CD8-positive, alpha-beta T cell (primary cell): ENCODE measurements at places on chromosomes 4 and X.

GRCh38 chr4:173520921-173521466 is 9.0 kb downstream of the HAND2 start:
- no peak for DNase-seq

DNA sequence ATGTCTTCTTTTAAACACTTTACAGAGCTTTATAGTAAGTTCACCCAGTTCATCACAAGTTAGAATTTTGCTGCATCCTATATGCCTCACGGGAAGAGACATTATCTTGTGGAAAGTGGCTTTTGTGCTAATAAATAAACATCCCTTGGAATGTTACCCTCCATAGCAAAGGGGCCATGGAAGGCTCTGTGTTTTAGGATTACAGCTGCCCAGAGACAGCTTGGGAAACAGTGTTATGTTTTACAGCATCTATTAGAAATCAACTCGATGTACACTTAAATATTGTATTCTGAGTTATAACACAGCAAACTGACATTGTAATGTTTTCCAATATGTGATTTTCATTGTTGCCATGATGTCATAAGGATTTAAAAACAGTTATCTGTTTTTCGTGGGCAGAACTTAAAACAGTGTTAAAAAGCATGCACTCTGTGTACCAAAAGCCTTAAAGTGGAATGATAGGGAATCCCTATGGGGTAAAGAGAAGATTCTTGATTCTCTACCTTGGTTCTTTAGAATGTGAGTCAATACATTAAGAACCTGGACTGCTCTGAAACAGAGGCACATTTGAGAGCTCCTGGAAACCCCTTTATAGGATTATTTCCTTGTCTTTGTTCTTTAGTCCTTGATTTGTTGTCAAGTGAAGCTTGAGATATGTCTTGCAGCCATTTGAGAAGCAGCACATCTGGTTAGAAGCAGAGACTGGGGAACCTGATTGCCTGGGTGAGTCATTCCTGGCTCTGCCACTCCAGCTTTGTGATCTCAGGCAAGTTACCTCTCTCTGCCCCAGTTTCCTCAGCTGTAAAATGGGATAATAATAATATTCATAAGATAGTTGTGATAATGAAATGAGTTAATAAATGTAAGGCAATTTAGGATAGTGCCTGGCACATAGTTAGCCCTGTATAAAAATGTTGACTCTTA is 41.6 kb downstream of the ARHGAP10 start:
- no peak for DNase-seq

GRCh38 chrX:17376431-17377077 is 1.6 kb downstream of the NHS start:
- DNase-seq: no peak

DNA sequence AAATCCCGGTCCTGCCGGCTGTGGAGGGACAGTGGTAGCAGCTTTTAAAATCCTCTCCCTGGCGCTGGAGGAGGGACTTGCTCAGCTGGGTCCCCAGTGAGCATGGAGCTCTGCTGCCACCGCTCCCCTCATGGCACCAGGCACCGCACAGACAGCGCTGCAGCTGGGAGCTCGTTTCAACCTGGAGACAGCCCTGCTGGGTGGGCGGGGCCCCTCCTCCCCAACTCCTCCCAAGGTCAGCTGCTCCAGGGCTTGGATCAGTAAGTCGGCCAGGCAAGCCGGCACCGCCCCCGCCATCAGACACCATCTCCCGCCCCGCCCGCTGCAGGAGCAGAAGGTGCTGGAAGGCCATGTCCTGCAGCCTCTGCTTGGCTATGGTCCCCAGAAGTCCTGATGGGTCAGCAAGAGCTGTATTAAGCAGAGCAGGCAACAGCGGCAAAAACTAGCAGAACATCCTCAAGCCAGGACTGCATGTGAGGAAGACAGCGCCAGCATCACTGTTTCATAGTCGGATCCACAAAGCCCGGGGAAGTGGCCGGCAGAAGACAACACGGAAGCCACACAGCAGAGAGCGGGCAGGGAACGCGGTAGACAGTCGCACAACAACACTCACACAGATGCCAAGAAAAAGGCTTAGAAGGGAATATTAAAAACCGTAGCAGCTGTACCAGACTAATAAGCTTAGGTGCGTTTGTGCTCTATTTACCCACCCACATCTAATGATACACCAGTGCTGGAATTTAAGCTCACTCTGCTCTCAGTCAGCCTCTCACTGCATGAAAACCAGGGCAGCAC is 16.2 kb downstream of the ZFYVE28 start:
- peak; percentile 31 for DNase-seq

DNA sequence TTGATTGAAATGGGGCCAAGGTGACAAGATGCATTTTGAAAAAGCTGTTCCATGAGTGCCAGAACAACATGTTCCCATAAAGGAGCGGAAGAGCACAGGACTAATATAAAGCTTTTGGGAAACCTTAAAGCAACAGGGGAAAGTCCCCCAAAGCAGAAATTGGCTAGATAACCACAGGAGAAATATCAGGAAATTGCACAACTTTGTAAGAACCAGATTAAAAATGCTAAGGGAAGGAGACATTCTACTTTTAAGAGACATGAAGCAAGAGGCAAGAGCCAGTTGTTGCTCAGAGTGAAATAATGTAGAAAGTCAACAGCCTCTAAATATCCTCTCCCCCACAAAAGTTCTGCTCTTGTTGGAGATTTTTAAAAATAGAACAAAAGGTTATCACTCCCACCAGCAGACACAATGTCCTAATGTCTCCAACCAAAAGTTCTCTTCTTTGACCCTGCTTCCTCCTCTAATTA is 85.2 kb upstream of the LNX1 start:
- DNase-seq: no peak

GRCh38 chrX:130114141-130114588 is 3.9 kb upstream of the ELF4 start:
- DNase-seq: no peak

- DNase-seq: peak; percentile 24
Observed at GRCh38 chr4:184792950-184793555, 32.7 kb downstream of the ACSL1 start.

- DNase-seq: no peak
Observed at GRCh38 chrX:13080128-13080795, 35.8 kb upstream of the FAM9C start.

DNA sequence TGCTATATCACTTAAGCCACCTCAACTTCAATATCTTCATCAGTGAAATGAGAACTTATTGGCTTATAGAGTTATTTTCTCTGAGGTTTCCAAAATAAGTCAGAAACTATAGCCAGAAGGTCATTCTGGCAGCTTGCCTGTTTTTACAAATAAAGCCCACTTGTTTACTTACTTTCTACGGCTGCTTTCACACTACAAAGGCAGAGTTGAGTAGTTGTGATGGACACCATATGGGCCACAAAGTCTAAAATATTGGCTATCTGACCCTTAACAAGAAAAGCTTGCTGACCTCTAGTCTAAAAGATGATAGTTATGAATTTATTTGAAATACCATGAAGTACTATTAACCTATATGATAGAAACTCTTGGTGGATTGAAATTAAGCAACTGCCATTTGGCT is 67.3 kb upstream of the ATOH1 start:
- DNase-seq: no peak

- DNase-seq: no peak
Observed at GRCh38 chrX:13341491-13342101, 21.7 kb upstream of the ATXN3L start.

- DNase-seq: no peak
Observed at GRCh38 chr4:1093391-1094335, 19.7 kb downstream of the RNF212 start.

GRCh38 chr4:72457158-72457557 is 111.9 kb downstream of the ADAMTS3 start:
- no peak for DNase-seq

DNA sequence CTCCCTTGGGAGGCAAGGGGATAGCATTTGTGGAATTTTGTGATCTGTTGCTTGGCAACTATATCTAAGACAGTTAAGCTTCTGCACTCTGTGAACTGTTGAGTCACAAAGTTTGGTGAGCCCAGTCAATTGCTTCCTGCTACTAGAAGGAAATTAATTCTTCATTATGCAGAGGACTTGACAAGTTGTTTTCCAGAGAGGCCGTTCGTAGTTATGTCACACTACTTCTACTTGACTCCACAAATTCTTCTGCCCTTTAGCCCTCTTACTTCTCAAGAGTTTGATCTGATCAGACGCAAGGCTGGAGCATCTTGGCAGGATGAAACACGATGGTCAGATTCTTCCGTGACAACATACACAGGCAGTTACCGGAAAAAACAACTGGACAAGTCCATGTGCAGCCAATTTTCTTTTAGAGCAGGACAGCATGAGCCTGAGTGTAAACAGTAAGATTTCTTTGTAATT is at the start of gene C4orf51:
C4orf51 (plus strand) TSS at position 156 of the 465 bp plus-strand sequence; CDS start at position 214, 58 bp downstream.
- DNase-seq: no peak

- no peak for DNase-seq
Observed at GRCh38 chr4:181597766-181598165, 645.4 kb upstream of the TENM3 start.

DNA sequence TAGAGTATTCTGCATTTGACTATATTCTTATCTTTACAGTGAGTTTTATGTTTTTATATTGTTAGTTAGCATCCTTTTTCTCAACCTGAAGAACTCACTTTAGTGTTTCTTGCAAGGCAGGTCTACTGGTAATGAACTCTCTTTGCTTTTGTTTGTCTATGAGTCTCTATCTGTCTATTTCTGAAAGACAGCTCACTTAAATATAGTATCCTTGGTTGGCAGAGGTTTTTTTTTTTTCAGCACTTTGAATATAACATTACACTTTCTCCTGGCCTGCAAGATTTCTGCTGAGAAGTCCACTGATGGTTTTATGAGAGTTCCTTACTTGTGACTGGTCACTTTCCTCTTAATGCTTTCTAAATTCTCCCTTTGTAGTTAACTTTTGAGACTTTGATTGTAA is 32.8 kb upstream of the C4orf54 start:
- DNase-seq: no peak

- no peak for DNase-seq
Observed at GRCh38 chrX:19956923-19957322, 33.9 kb downstream of the BCLAF3 start.

- DNase-seq: no peak
Observed at GRCh38 chrX:154354013-154354412, 20.4 kb downstream of the FLNA start.

GRCh38 chrX:123964156-123964834 is 2.8 kb downstream of the STAG2 start:
- no peak for DNase-seq

DNA sequence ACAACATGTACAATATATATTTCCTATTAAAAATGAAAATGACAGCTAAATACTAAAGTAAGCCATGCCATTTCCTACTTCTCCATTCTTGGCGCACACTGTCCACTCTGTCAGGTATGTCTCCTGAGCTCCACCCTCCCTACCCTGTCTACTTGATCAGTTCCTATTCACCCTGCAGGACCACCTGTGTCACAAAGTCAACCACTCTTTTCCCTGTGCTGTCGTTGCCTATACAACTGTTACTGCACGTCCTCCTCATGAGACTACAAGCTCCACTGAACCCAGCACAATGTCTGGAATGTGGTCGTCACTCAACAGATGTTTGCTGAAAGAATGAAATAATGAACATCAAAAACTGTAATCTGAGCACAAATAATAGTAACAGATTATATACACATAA is 54.9 kb downstream of the SLC9A7 start:
- DNase-seq: no peak

DNA sequence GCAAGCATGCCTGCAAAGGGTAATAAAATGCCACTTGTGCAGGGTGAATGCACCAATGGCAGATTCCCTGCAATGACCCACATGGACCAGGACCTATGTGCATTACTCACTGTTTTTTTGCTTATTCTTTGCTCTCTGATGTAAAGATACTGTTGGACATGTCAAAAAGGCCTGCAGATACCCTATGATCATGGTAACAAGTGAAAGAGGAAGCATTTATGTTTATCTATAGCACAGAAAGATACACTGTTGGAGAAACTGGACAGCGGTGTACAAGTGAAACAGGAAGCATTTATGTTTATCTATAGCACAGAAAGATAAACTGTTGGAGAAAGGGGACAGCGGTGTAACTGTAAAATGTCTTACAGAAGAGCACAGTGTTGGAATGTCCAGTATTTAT is 127.5 kb downstream of the PAPSS1 start:
- DNase-seq: no peak

- DNase-seq: no peak
Observed at GRCh38 chr4:54499308-54500074, 158.3 kb upstream of the KIT start.

GRCh38 chrX:30343206-30343605 is 34.0 kb upstream of the NR0B1 start:
- no peak for DNase-seq

DNA sequence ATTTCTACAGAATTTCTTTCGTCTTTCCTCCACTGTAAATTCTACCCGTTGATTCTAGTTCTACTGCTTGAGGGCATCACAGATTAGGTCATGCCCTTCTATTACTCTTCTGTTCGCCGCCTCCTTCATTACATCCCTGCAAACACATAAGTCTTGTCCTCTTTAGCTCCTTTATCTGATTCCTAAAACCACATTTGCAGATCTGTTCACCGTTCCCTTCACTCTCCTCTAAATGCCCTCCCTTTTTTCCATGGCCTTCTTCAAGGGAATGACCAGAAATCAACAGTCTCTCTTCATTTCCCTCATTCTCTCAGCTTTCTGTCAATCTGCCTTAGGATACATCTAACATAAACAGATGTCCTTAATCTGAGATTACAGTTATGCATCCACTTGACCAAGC is 43.1 kb downstream of the BTC start:
- no peak for DNase-seq

DNA sequence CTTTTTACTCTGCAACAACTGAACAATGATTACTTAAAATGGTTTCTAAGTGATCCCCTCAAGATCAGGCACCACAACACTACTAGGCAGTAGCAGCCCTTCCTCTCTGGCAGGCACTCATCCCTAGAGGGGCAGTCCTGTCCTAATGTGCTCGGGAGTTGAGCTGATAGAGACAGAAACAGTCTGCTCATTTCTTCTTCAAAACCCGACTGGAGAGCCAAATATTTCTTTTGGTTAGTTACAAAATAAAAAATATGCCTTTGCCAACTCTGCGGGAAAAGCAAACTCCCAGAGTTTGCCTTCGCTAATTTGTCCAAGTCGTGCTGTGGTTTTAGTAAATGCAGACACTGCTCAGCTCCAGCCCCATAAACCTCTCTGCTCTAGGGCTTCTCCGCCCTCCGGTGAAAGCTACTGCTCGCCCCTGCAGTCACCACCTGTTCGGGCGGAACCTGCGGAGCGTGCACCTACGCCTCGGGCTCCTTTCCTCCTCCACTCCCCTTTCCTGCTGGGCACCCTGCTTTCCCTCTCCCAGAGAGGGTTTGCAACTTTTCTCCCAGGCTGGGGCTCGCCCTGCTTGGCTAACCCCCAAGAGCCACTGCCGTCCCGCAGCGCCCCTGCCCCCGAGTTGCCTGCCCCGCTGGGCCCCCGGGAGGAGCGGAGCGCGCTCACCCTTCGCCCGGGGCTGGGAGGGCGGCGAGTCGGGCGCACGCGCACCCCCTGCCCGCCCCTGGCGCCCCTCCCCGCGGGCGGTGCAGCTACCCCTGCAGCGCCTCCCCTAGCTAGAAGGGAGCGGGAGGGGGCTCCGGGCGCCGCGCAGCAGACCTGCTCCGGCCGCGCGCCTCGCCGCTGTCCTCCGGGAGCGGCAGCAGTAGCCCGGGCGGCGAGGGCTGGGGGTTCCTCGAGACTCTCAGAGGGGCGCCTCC is at the start of gene NPNT:
NPNT (plus strand) TSS at position 812 of the 923 bp plus-strand sequence. CDS start 182 bp downstream, outside the sequence.
- DNase-seq: no peak
